ENCODE measurements at places on chromosomes 16 and 17. TPM values are rescaled to one million over a fixed set of nuclear protein-coding genes. Genes with fewer than 3 reads are reported as not detected.
A peak's percentile ranks its signal among the peaks of the same experiment; 100 is the strongest.

Gene HBZ
- total RNA-seq = not detected

Gene FNDC8
- not detected for total RNA-seq

Gene KRTAP1-5
- not detected for total RNA-seq

Gene CACNA1H
- total RNA-seq = 3.6 TPM

DNA sequence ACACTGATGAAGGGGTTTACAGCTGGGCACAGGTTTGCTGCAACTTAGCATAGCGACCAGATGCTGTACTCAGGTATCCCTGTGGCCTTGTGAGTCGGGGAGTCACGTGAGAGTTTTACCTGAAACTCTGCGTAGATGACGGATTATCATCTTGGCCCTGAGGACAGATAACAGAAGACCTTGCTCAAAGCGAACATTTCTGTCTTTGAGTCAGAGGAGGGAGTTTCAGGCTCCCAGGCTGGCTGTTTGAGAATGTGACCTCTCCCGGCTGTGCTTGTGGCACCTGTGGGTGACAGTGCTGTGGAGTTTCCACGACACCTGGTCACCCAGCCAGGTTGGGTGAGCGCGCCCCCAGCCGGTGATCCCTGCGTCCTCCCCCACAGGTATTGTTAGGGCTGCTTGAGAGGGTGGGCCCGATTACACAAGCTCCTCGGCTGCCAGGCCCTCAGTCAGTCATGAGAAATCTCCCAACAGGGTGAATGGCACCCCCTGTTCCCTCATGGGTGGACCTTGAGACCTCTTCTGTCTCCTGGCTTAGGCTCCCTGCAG, 44.4 kb upstream of the CRISPLD2 start:
- no peak for DNase-seq

DNA sequence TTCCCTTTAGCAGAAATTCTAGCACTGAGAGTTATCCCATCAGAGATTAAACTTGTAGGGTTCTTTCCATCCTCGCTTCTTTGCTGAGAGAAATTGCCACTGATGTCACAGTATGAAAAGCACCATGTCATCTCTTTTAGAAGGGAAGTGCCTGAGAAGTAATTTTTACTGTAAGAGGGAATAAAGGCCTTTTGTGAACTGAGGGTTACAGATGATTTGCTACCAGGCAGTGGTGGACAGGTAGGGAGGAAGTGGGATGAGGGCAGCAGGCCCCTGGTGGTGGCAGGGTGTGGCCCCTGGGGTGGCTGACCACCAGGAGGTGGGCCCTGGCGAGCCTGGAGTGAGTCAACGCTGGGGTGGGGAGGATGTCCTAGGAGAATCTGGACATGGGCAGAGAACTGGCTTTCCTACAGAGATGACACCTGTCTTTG, 6.4 kb upstream of the MILR1 start:
- peak; percentile 11 for DNase-seq

DNA sequence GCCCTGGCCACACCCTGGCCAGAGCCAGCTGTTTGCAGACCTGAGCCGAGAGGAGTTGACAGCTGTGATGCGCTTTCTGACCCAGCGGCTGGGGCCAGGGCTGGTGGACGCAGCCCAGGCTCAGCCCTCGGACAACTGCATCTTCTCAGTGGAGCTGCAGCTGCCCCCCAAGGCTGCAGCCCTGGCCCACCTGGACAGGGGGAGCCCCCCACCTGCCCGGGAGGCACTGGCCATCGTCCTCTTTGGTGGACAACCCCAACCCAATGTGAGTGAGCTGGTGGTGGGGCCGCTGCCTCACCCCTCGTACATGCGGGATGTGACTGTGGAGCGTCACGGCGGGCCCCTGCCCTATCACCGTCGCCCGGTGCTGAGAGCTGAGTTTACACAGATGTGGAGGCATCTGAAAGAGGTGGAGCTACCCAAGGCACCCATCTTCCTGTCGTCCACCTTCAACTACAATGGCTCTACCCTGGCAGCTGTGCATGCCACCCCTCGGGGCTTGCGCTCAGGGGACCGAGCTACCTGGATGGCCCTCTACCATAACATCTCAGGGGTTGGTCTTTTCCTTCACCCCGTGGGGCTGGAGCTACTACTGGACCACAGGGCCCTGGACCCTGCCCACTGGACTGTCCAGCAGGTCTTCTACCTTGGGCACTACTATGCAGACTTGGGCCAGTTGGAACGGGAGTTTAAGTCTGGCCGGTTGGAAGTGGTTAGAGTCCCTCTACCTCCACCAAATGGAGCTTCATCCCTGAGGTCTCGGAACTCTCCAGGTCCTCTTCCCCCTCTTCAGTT, 578 bp downstream of the AOC2 start:
- DNase-seq = no peak

DNA sequence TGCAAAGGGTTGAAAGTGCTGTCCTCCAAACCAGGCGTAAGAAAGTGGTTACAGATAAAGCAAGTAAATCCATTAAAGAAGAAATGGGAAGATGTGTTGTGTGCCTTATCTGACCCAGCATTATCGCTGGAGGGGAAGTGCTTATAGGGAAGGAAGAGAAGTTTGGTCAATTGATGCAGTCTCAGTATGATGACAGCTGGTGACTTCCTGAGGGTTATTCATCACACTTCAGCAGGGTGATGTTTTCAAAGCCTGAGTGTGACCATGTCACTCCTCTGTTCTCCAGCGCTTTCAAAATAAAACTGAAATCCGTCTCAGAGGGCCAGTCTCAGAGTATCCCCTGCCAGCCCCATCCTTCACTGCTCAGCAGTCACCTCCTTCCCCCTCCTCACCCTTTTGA, 505.4 kb upstream of the RBFOX1 start:
- no peak for DNase-seq

DNA sequence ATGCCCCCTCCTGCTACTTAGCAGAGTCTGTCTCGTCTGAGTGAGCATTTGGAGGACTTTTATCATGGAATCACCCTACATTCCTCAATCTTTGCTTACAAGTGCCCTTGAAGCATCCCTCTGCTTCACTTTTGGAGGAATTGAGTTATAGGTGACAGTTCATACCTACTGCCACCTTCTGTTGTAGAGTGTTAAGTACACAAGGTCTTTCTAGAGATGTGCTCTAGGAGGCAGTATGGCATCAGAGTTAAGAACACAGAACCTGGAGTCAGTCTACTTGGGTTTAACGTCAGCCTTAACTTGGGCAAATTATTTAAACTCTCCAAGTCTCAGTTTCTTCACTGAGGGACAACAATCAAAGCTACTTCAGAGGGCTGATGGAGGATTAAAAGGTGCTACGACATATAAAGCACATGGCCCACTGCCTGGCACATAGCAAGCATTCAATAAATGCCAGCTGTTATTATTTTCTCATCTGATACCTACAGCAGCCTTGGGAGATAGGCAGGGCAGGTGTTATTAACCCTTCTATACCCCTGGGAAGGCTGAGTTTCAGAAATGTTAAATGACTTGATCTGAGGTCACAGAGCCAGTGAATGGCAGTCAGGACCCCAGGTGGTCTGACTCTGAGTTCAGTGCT, 62.2 kb downstream of the UTP18 start:
- DNase-seq = peak; percentile 33

Gene KRTAP16-1
- total RNA-seq = not detected

- DNase-seq = no peak
Observed at GRCh38 chr16:89444151-89444723, 46.1 kb downstream of the ANKRD11 start.

DNA sequence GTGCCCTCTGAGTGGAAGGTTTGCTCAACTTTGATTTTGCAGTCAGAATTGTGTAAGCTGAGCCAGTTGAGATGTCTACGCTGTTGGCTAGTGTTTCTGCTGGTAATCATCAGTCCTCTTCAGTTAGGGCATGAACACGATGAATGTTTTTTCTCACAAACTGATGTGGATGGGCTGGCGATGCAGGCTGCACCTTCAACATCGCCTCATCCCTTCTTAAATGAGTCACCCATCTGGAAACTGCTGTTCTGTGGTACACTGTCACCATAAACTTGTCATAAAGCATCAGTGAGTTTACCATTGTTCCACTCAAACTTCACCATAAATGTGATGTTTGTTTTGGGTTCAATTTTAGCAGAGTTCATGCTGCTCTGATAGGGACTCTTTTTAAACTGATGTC, 8.4 kb downstream of the C16orf95 start:
- DNase-seq = no peak

- peak; percentile 75 for DNase-seq
Observed at GRCh38 chr16:85902366-85903155, 3.6 kb downstream of the IRF8 start.

DNA sequence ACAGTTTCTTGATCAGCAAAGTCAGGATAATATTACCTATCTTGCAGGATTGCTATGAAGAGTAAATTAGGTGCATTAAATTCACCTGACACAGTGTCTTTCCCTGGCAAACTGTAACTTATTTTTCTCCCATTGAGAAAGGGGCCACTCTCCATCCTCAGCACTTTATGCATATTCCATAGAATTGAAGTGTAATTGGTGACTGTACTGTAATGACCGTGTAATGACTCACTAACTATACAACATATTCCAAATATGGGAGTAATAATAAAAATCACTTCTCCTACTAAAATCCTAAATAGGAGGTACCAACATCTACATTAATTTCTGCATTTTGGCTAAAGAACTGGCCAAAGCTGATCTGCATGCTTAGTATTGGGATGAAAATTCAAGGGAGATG, 141.9 kb upstream of the NOG start:
- no peak for DNase-seq

Gene KRTAP2-1
- total RNA-seq = not detected

Gene MPO
- total RNA-seq = not detected

GRCh38 chr17:79970576-79971068, 65.0 kb downstream of the TBC1D16 start:
- DNase-seq = peak; percentile 30

Measured in activated CD4-positive, alpha-beta T cell treated with anti-CD3 and anti-CD28 coated beads, Interleukin-2, amount 10 ng/mL, durations not matched to agents 7 days and 5 days (primary cell).